ENCODE measurements at places on chromosomes 4 and X. TPM values are rescaled to one million over a fixed set of nuclear protein-coding genes. Genes with fewer than 3 reads are reported as not detected.

The TKTL2 gene
- not detected for total RNA-seq

The MAGEB1 gene
- total RNA-seq = not detected

The UNC5C gene
- total RNA-seq = not detected

The NKAP gene
- 10.8 TPM for total RNA-seq

The CYLC1 gene
- not detected for total RNA-seq

The PNMA5 gene
- total RNA-seq = not detected

GRCh38 chrX:15499976-15500375 lies 631 bp upstream of the BMX start:
- H3K27me3 ChIP-seq = peaks cover 5% of the 10 kb centered on the region
- DNase-seq = no peak
- no peak overlapping the region for H3K4me3 ChIP-seq
- H3K27ac ChIP-seq = no peak overlapping the region
- H3K36me3 ChIP-seq = no peaks in the 10 kb centered on the region

GRCh38 chr4:111028795-111029194 lies 405.9 kb upstream of the PITX2 start:
- no peaks in the 10 kb centered on the region for H3K36me3 ChIP-seq
- DNase-seq = no peak
- H3K27ac ChIP-seq = no peak overlapping the region
- H3K4me1 ChIP-seq = no peaks in the 10 kb centered on the region
- no peaks in the 10 kb centered on the region for H3K27me3 ChIP-seq

DNA sequence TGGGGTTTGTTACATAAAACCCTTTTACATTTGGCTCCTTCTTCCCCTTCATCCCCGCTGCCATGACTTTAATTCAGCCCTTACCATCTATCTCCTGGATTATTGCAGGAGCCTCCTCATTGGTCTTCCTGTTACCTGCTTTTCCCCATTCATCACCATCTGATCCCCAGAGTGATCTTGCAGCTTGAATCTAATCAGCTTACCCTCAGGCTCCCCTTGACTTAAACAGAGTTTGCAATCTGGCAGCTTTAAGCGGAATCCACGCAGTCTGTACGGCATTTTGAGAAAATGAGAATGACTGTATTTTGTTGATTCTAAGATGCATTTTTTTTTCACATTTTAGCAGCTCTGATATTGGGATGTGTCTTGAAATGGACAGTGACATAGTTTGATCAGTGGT lies 14.9 kb upstream of the PPEF1 start:
- H3K27me3 ChIP-seq = no peaks in the 10 kb centered on the region
- no peak overlapping the region for H3K27ac ChIP-seq
- no peaks in the 10 kb centered on the region for H3K36me3 ChIP-seq
- no peaks in the 10 kb centered on the region for H3K4me1 ChIP-seq

- H3K4me1 ChIP-seq = no peaks in the 10 kb centered on the region
- no peaks in the 10 kb centered on the region for H3K36me3 ChIP-seq
- no peak for DNase-seq
- peaks cover 9% of the 10 kb centered on the region for H3K27me3 ChIP-seq
Observed at GRCh38 chrX:107465932-107466620, 16.6 kb downstream of the FRMPD3 start.

GRCh38 chrX:22462959-22463358 lies 190.2 kb downstream of the CBLL2 start:
- DNase-seq = no peak
- no peak overlapping the region for H3K27ac ChIP-seq
- no peaks in the 10 kb centered on the region for H3K36me3 ChIP-seq
- H3K27me3 ChIP-seq = no peaks in the 10 kb centered on the region
- no peaks in the 10 kb centered on the region for H3K4me1 ChIP-seq

DNA sequence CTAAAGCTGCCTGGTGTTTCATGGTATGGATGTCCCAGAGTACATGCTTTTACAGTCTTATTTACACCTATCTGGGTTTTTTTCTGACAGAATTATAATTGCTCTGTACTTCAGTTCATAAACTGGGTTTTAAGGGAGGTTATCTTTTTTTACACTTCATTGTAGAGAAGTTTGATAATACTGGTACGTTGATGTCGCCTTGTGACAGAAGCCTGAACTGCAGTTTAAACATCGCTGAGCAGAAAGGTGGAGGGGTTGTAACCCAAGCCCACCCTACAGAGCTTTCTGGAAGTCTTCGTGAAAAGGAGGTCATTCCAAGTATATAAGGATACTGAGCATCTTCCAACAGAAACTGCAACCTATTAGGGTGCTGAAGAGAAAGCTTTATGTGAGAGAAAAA lies 46.4 kb downstream of the BEX1 start:
- H3K27me3 ChIP-seq = no peaks in the 10 kb centered on the region
- H3K4me1 ChIP-seq = no peaks in the 10 kb centered on the region
- no peak overlapping the region for H3K4me3 ChIP-seq
- DNase-seq = no peak
- no peak overlapping the region for H3K27ac ChIP-seq
- no peaks in the 10 kb centered on the region for H3K36me3 ChIP-seq

GRCh38 chrX:46953137-46953527 lies 40.9 kb downstream of the JADE3 start:
- H3K27me3 ChIP-seq = peaks cover 1% of the 10 kb centered on the region
- no peak overlapping the region for H3K4me3 ChIP-seq
- no peak overlapping the region for H3K27ac ChIP-seq
- peak; percentile 15 for DNase-seq
- H3K36me3 ChIP-seq = no peaks in the 10 kb centered on the region
- H3K4me1 ChIP-seq = peaks cover 7% of the 10 kb centered on the region

GRCh38 chrX:124462931-124463330 lies 116.6 kb downstream of the SH2D1A start:
- no peak overlapping the region for H3K27ac ChIP-seq
- no peak for DNase-seq
- H3K4me3 ChIP-seq = no peak overlapping the region
- H3K36me3 ChIP-seq = no peaks in the 10 kb centered on the region

All from activated CD4-positive, alpha-beta memory T cell treated with anti-CD3 and anti-CD28 coated beads for 36 hours (primary cell).